ENCODE measurements at places on chromosomes 12 and 14.

DNA sequence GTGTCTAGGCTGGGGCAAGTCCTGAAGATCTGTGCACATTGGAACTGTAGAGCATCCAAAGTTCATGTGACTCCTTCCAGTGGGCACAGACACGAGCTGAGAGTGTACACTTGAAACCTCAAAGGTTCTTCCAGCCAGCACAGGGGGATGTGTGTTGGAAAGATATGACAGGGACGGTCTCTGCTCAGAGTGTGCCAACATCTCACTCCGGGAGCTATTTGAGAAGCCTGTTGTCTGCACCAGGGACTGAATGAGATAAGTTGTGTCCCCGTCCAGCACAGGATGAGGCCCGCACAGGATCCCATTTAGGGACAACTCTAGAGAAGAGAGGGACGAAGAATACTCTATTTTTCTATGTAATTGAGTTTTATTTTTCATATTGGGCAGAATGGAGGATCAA is 136.3 kb downstream of the SNAPC1 start:
- DNase-seq, result no peak

GRCh38 chr14:100610511-100611217 is 23.4 kb upstream of the BEGAIN start:
- DNase-seq, result no peak

- DNase-seq, result no peak
These were observed 68.9 kb upstream of the YARS2 start for GRCh38 chr12:32824596-32824995.

DNA sequence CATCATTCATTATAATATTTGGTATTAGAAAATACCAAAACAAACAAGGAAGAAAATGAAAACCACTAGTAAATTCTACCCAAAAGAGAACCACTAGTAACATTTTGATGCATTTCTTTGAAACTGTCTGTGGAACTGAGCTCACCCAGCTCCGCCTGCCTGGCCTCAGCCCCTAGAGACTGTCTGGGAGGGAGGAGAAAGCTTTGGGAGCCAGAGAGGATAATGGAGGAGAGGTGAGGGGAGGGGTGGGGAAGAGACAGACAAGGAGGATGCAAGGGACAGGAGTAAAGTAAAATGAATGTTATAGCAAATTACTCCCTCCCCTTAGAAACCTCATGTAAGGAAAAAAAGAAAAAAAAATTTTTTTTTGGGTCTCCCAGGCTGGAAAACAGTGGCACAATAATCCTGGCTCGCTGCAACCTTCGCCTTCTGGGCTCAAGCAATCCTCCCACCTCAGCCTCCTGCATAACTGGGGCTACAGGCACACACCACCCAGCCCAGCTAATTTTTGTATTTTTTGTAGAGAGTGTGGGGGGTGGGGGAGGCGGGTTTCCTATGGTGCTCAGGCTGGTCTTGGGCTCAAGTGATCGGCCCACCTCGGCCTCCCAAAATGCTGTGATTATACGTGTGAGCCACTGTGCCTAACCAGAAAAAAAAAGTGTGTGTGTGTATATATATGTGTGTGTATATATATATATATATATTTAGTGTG is 3.2 kb upstream of the MMP19 start:
- DNase-seq, result no peak

DNA sequence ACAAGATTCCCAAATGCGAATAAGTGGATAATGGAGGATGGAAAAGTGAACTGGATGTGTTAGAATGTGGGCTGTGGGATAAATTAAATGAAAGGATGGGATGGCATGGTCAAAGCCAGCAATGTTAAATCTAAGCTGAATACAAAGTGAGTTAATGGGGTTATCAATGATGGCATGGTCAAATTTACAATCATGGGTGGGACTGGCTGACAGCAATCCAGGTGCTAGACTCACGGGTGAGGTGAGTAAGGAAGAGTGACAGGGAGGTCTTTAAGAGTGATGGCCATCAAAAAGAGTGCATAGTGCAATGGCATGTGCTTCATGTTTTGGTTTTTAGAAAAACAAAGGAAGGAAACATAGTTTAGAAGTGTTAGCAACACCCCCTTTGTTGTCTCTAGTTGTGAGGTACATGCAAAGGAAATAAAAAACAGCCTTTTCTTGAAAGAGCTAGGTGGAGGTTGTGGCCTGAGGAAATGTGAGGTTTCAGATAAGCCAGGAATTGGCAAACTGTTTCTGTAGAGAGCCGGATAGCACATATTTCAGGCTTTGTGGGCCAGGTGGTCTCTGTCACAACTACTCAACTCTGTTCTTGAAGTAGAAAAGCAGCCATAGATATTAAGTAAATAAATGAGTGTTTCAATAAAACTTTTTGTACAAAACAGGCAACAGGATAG is 328.7 kb downstream of the RPL10L start:
- no peak for DNase-seq
